Breast epithelium (tissue), 4 donors: ENCODE measurements at places on chromosomes 6 and 20. TPM values are rescaled to one million over a fixed set of nuclear protein-coding genes. Genes with fewer than 3 reads are reported as not detected.

DNA sequence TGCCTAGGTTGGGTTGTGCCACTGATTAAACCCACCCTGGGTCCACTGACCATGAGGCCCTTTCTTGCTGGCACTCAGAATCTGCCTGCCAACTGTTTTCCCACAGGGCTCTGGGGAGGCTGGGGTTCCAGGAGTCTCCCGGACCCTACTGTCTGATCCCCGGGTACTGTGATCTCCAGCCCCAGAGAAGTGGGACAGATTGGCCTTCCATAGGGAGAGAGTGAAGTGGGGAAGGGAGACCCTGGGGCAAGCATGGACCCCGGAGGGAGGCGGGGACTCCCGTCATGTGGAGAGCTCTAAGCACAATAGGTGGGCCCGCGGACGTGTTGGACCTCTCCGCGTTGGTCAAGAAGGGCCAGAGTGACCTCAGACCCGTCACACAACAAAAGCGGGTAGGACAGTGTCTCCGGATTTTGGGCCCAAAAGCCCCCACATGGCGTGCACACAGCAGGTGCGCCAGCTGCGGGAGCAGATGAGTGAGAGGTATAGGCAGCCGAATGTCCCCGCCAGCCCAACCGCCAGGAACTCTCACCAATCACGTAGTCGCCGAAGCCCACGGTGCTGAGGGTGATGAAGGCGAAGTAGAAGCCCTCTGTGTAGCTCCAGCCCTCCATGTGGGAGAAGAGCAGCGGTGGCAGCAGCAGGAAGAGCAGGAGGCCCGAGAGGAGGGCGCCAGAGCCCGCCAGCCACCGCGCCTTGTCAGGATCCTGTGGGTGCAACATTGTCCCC is 10.6 kb downstream of the KCNK17 start:
- H3K4me1 ChIP-seq = no peaks in the 10 kb centered on the region
- H3K4me3 ChIP-seq = peak overlapping the region; percentile 45
- no peaks in the 10 kb centered on the region for H3K27me3 ChIP-seq
- H3K27ac ChIP-seq = no peak overlapping the region

DNA sequence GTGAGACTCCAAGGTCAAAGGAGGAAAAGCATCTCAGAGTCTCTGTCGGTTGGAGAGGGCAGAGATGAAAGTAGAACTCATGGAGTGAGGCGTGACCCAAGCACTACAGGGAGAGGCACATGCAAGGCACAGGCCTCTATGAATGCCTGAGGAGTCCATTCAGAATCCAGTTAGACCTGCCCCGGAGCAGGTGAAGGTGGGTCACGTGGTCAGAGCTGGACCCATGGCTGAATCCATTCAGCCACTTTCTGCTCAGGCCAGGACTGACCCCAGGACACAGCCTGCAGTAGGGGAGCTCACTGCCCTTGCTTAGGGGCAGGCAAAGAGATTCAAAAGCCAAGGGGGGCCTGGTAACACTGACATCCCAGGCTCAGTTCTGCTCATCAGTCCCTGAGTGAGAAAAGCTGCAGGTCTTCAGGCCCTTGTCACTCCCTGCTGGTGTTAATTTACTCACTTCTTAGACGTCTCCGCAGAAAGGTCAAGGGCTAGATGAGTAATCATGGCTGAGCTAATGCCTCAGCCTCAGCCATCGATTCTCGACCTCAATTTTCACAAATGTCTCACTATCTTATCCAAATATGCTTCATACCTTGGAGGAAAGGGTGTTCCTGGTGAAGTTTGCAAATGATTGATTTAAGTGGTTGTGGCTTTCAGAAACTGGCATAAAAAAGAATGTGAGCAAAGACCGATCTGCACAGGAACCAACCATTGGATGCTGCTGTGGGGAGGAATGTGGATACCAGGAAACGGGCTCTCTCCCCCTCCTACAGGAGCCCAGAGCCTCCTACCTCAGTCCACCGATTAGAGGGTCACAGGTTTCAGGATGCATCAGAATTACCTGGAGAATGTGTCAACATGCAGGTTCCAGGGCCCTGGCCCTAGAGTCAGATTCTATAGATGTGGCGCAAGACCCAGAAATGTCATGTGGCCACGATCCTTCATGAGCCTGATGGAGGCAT is 584.4 kb downstream of the PTPRT start:
- H3K4me3 ChIP-seq = no peak overlapping the region
- H3K36me3 ChIP-seq = no peaks in the 10 kb centered on the region
- H3K27ac ChIP-seq = no peak overlapping the region
- no peaks in the 10 kb centered on the region for H3K27me3 ChIP-seq
- no peak for DNase-seq
- no peaks in the 10 kb centered on the region for H3K4me1 ChIP-seq

GRCh38 chr6:145765449-145765848 is 30.1 kb upstream of the EPM2A start:
- H3K27ac ChIP-seq = no peak overlapping the region
- H3K36me3 ChIP-seq = no peaks in the 10 kb centered on the region
- no peaks in the 10 kb centered on the region for H3K27me3 ChIP-seq
- no peak overlapping the region for H3K4me3 ChIP-seq
- H3K4me1 ChIP-seq = no peaks in the 10 kb centered on the region

Gene SLC17A2
- total RNA-seq = not detected

GRCh38 chr6:32519118-32519909 is 10.8 kb downstream of the HLA-DRB5 start:
- DNase-seq = no peak
- H3K27ac ChIP-seq = no peak overlapping the region
- H3K36me3 ChIP-seq = no peaks in the 10 kb centered on the region
- H3K4me1 ChIP-seq = no peaks in the 10 kb centered on the region
